ENCODE measurements at places on chromosomes 11 and 22.
A peak's percentile ranks its signal among the peaks of the same experiment; 100 is the strongest.

GRCh38 chr11:32149748-32150147 lies 58.9 kb downstream of the RCN1 start:
- DNase-seq: no peak

DNA sequence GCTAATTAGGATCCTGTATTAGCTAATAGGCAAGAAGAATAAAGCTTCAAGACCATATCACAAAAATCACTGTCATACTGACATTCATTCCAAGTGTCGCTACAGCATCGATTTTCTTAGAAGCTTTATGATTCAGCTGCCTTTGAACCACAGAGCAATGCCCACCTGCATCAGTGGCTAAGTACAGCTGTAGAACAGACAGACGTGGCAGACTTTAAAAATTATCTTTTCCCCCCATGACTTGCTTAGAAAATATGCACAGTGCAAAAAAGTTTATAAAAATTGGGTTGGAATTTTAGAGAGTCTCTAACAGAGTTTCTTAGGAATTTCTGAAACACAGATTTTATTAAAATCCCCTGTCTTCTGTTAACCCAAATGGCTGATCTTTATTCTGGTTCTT lies 120.8 kb downstream of the CADM1 start:
- no peak for DNase-seq

DNA sequence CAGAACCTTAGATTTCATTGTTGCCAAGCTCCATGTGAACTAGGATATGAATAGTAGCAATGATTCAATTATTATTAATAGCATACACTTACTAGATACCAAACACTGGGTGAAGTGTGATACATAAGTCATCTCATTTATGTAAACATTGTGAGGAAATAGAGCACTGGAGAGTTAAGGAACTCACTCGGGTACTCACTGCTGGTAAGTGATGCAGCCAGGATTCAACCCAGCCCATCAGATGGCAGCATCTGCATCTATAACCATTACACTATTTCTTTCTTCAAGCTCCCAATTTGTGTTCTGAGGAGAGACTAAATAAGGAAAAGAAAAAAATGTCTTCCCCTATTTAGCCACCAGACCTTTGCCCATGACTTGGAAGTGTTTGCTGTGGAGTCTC lies 10.2 kb upstream of the ALG8 start:
- no peak for DNase-seq

DNA sequence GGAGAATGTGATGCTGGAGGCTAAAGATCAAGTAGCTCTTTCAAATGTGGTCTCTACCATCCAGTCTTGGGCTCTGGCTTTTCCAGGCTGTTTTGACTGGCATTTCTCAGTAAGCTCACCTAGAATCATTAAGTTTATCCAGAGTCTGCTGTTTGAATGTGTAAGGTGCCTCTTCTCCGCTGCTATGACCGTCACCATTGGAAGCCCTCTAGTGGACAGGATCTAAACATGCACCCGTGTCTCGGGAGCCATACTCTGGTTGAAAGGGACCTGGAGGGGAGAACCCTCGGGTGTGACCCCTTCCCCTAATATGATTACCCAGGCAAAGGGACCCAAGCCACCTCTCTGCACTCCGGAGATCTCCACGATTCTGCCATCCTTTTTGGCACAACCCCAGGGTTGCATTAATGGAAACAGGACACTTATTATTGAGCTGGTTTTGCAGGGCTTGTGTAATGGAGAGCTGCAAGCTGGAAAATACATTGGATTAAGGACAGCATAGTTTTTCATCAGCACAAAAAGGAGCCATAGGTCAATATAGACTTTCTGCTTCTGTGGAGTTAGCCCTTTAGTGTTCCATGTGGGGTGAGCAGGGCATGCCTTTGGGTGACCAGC lies 191.0 kb upstream of the LARGE1 start:
- DNase-seq: peak; percentile 31

- DNase-seq: peak; percentile 27
Measured at GRCh38 chr22:45887202-45888131, 89.5 kb downstream of the WNT7B start.

DNA sequence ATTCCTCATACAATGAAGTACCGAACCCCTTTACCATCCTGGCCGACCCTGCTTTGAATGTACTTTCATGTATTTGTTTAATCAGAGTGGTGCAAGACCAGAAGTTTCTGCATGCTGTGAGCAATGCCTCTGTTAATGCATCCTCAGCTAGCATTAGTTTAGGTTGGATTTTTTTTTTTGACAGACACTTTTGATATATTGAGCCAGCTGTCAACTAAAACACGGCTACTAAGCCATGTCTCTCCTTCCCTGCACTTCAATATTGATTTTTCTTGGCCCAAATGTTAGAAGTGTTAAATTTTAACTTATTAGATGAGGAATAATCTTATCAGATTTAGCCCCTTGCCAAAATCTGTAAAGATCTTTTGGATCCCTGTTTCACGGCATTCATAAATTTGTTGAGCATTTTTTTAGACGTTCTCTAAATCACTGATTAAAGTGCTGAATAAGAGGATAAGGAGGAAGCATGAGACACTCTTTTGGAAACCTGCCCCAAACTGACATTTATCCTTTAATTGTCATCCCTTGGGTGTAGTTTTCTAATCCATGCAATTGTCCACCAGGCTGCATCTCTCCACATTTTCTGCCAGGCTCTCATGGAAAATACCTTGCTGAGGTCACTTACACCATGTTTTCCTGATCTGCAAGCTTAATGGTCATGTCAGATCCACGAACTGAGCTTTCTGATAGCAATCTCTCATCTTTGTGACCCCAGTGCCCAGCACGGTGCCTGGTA lies 130.7 kb downstream of the FEZ1 start:
- no peak for DNase-seq

- no peak for DNase-seq
Measured at GRCh38 chr11:119615003-119615881, 113.8 kb downstream of the NECTIN1 start.

GRCh38 chr11:128766591-128767081 lies 72.8 kb downstream of the FLI1 start:
- DNase-seq: peak; percentile 77

GRCh38 chr11:36874291-36874690 lies 276.3 kb upstream of the RAG2 start:
- no peak for DNase-seq

DNA sequence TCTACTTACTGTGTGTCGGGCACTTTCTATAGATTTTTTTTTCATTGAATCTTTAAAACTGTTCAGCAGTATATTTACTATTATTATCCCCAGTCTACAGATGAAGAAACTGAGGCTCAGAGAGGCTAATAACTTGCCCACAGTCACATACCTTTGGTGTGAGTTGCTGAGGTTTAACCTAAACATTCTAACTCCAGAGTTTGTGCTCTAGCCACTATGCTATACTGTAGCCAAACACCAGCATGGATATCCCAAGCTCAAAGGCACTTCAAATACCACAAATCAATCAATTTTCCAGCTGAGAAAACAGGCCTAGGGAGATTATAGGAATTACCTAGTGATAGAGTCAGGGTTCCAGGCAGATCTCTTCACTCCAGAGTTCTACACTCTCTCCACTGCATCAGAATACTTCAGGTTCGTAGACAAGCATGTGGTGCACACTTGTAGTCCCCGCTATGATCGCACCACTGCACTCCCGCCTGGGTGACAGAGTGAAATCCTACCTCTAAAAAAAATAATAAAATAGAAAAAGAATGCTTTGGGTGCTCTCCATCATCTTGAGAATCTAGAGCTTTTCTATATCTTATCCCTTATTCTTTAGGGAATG lies 20.4 kb upstream of the UPB1 start:
- DNase-seq: no peak

- DNase-seq: no peak
Measured at GRCh38 chr11:66264914-66265313, 3.5 kb upstream of the RAB1B start.

DNA sequence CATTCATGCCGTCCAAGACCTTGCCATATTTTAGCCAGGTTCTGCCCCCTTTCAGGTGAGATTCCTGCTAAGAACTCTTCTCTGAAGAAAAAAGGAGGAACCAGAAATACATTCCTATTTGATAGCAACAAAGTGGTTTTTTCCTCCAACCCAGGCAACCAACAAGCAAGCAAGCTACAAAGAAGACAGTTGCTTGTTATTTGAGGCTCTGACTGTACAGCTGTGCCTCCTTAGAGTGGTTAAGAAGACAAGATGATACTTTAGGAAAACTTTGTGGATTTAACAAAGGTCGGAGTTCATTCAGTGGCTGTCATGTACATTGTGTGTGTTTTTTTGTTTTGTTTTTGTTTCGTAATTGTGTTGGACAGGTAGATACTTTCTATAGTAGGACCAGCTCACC lies 21.7 kb downstream of the TEAD1 start:
- no peak for DNase-seq

DNA sequence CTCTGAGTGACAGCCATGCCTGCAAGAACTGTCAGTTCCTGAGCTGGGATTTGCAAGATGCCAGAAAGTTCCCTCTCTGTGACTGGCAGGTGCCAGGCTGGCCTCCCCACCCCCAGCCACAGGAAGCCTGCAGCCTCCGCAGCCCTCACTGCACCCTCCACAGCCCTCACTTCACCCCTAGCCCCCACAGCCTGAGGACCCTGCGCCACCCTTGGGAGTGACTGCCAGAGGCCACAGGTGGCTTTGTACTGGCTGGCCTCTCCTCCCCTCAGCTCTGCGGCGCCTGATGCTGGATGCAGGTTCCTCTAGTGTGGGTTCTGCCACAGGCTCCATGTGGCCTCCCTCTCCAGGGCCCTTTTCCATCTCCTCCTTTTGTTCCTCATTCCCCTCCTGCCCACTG lies 28.7 kb downstream of the MPPED1 start:
- no peak for DNase-seq

GRCh38 chr11:36509201-36509639 lies 852 bp downstream of the TRAF6 start:
- DNase-seq: no peak

DNA sequence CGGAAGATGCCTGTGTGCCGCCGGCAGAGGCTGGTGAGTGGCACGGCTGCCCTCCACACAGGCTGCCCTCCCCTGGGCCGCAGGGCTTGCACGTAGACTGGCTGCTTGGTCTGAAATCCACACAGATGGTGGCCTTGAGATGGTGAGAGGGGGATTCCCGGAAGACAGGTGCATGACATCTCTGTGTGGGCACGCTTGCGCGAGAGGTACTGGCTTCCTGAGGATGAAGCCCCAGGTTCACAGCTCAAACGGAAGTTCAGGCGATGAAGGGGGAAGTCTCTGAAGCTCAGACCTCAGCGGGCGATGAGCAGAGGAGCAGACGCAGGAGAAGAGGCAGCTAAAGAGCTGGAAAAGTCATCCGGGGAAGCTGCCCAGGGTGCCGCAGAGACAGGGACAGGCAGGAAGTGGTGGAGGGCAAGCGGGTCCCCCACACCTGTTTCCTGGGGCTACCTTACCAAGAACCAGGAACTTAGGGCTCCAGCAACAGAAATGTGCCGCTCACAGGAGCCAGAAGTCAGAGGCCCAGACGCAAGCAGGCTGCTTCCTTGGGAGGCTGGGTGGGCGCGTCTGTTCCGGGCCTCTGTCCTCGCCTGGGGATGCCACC lies 7.2 kb downstream of the CRELD2 start:
- DNase-seq: no peak

- DNase-seq: no peak
Measured at GRCh38 chr22:22773979-22774604, 113.5 kb upstream of the IGLL5 start.

GRCh38 chr11:61075891-61076290 lies 26.4 kb upstream of the CD5 start:
- DNase-seq: no peak

DNA sequence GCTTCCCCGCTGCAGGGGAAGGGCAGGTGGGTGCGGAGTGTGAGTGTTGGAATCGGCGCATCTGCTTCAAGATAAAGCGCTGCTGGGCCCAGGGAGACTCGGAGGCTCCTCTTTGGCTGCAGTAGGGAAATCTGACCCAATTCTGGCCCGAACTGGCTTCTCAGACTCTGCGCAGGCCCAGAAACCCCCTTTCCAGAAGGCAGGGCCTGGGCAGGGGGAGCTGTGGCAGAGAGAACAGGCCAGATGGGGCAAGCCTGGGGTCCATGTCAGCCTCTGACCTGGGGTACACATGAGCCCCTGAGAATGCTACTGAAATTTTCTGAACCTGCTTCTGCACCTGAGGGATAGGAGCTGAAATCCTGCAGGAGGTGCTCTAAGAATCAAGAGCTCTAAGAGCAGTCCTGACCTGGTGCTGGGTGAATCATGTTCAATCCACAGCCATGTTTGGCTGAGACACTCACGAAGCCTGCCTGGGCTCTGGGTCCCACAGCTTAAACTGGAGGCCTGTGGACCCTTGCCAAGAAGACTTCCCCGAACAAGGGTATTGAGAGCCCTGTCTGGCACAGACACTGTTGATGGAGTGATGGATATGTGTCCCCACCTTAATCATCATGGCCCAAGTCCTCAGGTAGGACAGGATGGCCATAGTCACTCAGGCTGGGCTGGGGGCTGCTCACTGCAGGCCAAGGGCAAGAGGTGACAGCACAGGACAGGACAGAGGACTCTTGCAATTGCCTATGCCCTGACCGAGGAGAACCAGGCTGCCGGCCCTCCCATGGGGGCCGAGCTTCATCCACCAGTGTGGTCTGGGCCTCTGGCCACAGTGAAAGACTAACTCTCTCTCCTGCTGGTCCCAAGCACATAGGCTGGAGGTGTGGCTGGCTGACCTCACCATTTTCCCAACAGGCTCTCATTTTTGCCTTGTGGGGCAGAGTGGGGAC lies 6.9 kb downstream of the RAB3IL1 start:
- peak; percentile 71 for DNase-seq

DNA sequence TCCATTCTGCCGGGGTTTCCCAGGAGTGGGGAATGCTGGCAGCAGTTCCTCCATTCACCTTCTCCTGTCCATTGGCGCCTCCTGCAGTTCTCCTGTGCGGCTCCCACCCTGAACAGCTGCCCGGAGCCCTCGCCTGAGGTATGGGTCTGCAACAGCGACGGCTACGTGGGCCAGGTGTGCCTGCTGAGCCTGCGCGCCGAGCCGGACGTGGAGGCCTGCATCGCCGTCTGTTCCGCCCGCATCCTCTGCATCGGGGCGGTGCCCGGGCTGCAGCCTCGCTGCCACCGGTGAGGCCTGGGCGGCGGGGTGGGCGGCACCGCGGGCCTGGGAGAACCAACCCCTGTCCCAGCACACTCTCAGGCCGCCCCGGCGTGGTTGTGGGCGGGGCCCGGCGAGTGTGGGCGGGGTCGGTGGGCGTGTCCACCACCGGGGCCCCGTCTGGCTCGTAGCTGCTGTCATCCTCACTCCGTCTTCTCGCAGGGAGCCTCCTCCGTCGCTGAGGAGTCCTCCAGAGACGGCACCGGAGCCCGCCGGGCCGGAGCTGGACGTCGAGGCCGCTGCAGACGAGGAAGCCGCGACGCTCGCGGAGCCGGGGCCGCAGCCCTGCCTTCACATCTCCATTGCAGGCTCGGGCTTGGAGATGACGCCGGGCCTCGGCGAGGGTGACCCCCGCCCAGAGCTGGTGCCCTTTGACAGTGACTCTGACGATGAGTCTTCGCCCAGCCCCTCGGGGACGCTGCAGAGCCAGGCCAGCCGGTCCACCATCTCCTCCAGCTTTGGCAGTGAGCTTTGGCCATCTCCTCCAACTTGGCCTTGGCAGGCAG lies 14.0 kb upstream of the RELT start:
- no peak for DNase-seq

DNA sequence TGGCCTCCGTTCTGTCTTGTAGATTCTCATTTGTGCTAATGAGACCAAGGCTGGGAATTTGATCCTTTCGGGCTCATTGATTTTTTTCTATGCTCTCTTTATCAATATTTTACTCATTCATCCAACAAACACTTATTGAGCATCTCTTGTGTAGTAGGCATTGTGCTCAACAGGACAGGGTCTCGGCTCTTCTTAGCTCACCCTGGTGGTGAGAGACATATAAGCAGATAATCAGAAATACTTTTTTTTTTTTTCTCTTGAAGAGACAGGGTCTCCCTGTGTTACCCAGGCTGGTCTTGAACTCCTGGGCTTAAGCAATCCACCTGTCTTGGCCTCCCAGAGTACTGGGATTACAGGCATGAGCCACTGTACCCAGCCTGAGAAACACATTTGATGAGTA lies 48.0 kb upstream of the SLC5A1 start:
- DNase-seq: no peak
